ENCODE measurements at places on chromosomes 13 and 19. TPM values are rescaled to one million over a fixed set of nuclear protein-coding genes. Genes with fewer than 3 reads are reported as not detected.

The MARK4 gene
- 30.2 TPM for total RNA-seq

The ARHGEF1 gene
- 47.0 TPM for total RNA-seq

The NLRP9 gene
- total RNA-seq: not detected

The ZFP36 gene
- total RNA-seq: 156 TPM

The C13orf46 gene
- total RNA-seq: 1.4 TPM

The LAIR2 gene
- 1.1 TPM for total RNA-seq

The ZNF99 gene
- total RNA-seq: 0.15 TPM

The POU2F2 gene
- 1.2 TPM for total RNA-seq

The PTH2 gene
- not detected for total RNA-seq

The ZNF285 gene
- total RNA-seq: 3.9 TPM

Measured in left cardiac atrium (tissue), 4 donors.